Hematopoietic multipotent progenitor cell treated with erythropoietin and hydrocortisone succinate and interleukin-3 and kit ligand, for 8 days (in vitro differentiated cells): ENCODE measurements at places on chromosomes 12 and 14.

GRCh38 chr14:94401083-94401482 is 12.7 kb upstream of the SERPINA1 start:
- no peak for DNase-seq

DNA sequence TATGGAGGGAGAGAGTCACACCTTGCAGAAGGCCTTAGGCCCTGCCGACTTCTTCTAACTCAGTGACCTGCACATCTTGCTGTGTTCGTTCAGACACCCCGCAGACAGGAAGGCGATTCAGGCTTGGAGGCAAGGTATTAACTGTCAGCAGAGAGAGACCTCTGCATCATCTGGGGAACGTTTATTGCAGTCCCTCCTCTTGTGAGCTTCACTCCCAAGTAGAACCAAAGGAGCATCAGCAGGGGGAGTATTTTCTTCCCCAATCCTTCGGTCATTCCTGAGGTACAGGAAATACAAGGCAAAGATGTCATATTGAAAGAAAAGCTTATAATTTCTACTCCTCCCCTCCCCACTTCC is 217.9 kb downstream of the CRADD start:
- DNase-seq: no peak

GRCh38 chr12:51128919-51129318 is 44.0 kb downstream of the TFCP2 start:
- DNase-seq: no peak

- DNase-seq: no peak
These were observed 15.3 kb downstream of the MAP3K12 start for GRCh38 chr12:53483979-53484377.

GRCh38 chr12:1395421-1395955 is 198.9 kb downstream of the FBXL14 start:
- no peak for DNase-seq

DNA sequence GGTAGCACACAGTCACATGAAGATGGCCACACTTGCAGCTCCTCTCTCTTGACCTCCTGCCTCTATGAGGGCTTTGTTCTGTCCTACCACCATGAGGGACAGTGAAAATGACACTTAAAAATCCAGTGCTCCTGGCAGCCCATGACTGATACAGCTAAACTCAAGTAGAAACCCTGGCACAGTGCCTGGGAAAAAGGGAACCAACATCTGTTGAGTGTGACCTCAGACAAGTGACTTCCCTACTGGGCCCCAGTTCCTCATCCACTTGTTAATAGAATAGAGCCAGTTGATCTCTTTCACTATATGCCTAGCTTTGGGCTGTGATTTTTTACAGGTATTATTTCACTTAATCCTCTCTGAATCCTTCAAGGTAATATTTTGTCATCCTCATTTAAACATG is 4.8 kb downstream of the GUCY2C start:
- peak; percentile 28 for DNase-seq

GRCh38 chr14:56649382-56649781 is 69.8 kb downstream of the TMEM260 start:
- DNase-seq: no peak

DNA sequence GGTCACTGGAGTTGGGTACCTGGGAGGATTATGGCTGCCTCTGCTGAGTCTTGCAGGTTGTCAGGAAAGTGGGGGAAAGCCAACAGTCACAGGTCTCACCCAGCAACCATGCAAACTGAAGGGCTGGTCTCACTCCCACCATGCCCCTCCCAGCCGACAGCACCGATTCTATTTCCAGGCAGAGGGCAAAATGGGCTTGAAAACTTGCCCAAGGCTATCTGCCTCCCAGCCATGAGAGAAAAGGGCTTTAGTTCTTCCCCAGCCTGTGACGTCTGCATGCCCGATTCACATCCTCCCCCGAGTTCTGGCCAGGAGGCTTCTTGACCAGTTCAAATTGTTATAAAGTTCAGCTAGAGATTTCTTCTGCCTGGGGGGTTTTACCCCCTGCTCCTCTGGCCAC is 9.9 kb upstream of the TAS2R30 start:
- no peak for DNase-seq

DNA sequence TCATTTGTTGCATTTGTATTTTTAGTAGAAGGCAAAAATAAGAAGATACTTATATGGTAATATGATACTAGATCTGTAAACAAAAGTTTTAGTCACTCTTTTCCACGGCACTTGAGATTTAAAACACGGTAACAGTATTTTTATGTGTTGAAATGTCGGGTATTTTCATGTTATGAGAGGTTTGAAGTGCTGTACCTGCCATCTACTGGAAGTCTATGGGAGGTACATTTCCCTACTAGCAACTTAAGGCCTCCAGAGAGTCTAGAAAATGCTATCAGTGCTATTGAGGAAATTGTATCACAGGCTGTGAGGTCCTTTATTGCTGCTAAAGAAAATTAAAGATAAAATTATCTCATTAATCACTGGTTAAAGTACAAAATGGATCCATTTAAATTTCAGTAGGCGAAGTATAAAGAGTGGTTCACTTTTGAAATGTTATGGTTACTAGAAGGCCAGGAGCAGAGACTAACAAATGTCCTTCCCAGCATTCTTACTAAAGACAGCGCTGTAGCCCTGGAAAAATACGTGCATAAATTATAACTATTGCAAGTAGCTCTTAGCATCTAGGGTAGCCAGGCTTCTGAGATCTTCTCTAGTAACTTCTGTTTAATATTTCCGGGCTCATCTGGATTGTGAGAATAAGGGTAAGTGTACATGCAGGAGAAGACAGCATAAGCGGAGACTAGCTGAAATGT is 77.6 kb upstream of the PRKD1 start:
- peak; percentile 20 for DNase-seq

DNA sequence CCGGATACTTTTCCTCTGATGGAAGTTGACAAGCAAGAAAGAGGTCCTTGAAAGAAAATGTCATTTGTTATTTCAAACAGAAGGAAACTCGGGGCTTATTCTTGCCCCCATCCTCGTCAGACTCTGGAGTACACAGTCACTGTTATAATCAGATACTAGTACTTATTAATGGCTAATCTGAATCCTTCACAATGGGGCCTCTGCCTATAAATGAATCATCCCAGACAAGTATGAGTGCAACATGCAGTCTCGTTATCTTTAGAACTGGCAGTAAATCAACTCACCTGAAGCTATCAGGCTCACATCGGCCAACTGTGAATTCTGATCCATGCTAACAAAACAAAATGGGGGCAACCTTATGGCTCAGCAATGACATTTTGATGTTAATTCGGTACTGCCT is 216.7 kb downstream of the GRIN2B start:
- no peak for DNase-seq
